CD4-positive, alpha-beta T cell treated with Interleukin-15 for 4 hours (primary cell): ENCODE measurements at places on chromosomes 5 and 9.

DNA sequence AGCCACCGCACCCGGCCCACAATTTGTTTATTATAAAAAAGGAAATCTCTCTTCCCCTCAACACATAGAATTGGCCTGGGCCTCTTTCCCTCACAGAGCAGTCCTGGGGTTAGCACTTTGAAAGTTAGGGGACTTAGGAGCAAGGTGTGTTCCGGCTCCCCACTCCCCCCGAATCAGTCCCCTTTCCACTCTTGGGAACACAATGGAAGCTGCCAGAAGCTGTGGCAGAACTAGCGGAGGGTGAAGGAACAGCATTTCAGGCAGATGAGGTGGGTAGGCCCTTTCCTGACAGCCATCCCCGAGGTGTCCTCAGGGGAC is 16.4 kb upstream of the C5orf47 start:
- DNase-seq = no peak

GRCh38 chr5:39270225-39270848 is 51.0 kb upstream of the FYB1 start:
- DNase-seq = peak; percentile 28

DNA sequence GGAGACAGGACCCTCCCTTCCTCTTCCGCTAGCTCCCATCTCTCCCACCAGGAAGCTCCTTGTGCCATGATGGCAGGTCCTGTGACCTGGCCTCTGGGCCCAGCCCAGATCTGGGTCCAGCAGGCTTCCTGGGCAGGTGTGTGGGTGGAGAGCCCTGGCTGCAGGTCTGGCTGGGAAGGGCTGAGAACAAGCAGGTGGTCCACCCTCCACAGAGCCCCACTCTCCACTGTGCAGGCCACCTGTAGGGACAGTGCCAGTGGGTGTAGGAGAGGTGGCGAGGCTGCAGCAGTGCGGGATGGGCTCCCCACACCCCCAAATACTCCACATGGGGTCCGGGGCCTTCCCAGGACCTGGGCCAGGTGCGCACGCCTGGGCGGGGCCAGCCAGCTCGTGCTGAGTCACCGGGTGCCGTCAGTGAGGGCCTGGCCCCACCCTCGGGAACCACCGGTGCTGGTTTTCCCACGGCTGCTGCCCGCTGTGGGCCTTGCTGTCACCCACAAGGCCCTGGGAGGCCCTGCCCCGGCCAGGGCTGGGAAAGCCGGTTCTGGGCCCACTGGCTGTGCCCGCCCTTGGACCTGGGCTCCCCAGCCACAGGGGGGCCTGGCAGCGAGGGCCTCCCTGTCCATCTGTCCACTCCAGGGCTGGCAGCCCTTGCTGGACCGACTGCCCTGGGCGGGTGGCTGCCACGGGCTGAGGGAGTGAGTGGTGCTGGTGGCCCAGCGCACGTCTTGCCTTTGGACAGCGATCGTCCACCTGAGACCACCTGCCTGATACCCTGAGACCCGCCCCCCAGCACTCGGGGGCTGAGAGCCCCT is 9.3 kb upstream of the NRARP start:
- peak; percentile 36 for DNase-seq

DNA sequence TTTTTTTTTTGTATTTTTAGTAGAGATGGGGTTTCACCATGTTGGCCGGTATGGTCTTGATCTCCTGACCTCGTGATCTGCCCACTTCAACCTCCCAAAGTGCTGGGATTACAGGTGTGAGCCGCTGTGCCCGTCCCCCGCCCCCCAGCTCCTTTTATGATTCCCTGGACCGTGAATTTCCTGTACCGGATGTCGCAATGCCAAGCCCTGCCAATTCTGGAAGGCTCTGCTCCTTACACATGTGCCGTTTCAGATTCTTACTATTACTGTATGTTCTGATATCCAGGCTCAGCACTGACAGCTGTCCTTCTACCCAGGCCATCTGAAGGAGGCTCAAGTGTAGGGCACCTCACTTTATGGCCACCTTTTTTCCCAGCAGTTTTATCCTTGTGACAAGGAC is 100.1 kb downstream of the PLCXD3 start:
- DNase-seq = no peak

DNA sequence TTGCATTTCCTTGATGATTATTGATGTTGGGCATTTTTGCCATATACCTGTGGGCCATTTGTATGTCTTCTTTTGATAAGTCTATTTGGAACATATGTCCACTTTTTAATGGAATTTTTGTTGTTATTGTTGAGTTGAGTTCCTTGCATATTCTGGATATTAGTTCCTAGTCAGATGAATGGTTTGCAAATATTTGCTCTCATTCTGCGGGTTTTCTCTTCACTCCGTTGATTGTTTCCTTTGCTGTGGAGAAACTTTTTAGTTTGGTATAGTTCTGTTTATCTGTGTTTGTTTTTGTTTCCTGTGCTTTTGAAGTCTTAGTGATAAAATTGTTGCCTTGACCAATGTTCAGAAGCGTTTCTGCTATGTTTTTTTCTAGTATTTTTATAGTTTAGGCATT is 13.0 kb downstream of the OSMR start:
- no peak for DNase-seq

- DNase-seq = no peak
These were observed 215.7 kb downstream of the SEMA6A start for GRCh38 chr5:116358911-116359418.

- no peak for DNase-seq
These were observed 1365.5 kb upstream of the CDH9 start for GRCh38 chr5:28403846-28404245.

- DNase-seq = no peak
These were observed 2.2 kb upstream of the DNAJB5 start for GRCh38 chr9:34987160-34987901.

GRCh38 chr9:129500161-129500862 is 120.6 kb downstream of the C9orf50 start:
- DNase-seq = no peak

DNA sequence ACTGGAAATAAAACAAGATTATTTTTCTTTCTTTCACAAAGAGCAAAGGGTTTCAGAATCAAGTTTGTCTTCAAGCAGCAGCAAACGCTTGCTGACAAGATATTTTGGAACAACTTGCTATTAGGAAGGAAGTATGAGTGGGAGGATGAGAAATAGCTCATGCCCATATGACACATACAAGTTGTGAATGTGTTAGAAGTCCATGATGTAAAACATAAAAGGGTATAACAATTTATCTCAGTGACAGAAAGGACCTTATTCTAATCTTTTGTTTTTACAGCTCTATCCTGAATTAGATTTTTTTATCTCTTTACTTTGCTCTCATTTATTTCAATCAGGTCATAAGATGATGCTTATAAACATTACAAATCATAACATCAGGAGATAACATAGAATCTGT is 516.6 kb upstream of the MEF2C start:
- DNase-seq = no peak

GRCh38 chr5:128979761-128980160 is 14.5 kb downstream of the SLC27A6 start:
- no peak for DNase-seq

DNA sequence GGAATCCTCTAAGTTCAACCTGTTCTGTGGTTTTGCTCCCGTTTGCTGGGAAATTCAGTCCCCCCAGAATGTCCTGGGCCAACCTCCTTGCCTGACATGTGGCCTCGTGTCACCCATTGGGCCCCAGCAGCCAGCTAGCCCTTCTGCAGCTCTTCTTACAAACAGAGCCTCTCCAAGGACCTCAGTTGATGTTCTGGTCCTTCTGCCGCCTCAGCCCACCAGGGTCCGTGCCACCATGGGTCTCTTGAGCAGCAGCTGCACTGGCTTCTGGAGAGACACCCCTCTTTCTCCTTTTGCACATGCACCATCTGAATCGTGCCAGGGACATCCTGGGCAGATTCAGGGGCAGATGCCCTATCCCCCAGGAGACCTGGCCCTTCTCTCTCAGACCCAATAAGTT is 85.0 kb downstream of the LMX1B start:
- DNase-seq = no peak

DNA sequence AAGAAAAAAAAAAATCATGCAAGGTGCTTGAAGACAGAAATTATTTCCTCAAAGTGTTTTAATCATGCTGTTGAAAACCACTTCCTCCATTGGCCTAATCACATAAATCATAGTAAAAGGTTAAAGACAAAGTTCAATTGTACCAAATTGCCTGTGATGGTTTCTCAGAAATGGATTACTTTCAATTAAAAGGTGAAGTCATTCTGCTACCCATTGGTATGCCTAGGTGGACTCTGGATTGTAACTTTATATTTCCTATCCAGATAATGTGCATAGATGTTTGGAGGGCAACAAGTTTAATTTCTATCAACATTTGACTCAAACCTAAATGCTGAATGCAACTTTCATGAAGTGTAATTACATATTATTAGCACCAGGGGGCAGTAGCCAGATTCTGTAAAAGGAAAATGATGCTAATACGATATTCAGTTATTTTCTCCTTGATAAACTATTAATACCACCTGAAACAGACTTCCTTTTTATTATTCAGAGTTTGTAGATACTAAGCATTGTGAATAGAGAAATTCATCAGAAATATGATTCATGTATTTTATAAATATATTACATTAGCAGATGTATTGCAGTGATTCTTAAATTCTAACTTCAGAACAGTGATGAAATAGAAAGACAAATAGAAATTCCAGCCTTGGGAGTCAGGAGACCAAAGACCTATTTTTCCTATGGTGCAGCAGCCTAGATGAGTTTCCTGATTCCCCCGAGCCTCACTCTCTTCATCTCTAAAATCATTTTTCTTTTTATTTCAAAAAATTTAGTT is 148.2 kb downstream of the CAAP1 start:
- no peak for DNase-seq

DNA sequence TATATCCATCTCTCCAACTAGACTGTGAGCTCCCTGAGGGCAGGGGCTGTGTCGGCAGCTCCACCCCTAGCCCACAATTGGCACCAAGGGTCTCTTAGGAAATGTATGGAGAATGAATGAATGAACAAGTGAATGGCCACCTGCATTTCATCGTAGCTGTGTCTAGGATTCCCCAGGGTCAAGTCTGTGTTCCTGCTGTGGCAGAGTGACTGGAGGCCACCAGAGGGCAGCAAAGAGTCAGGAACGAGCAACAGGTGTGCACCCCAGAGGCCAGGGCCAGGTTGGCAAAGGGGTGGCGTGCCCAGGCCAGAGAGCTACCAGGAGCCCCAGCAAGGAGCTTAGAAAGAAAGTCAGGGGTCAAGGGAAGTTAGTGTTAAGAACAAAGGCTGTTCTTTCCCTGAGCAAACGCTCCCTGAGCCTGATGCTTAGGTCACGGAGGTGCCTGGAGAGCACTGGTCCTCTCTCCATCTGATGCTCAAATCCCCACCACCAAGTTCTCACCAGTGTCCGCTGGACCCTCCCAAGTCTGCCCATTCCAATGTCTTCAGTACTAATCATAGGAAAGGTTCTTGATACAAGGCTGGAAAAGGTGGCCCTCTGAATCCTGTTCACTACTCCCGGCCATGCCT is 160.7 kb downstream of the PAX5 start:
- peak; percentile 62 for DNase-seq

- DNase-seq = no peak
These were observed 53.0 kb downstream of the NEURL1B start for GRCh38 chr5:172694061-172694460.

DNA sequence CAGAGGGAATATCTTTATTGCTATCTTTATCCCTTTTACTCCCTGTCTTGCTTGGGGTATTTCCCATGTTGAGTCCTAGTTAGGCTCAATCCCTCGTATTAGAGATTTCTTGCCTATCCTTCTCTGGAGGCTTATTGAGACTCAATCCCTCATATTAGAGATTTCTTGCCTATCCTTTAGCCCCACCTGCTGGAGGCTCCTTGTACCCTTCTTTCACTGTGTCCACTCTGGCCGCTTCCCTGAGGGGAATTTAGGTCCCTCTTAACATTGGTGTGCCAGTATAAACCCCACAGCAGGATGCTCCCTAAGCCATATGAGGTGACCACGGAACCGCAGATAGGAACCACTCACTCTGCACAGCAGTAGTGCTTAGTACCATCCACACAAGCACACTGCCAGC is 110.7 kb upstream of the MAMDC2 start:
- DNase-seq = no peak

DNA sequence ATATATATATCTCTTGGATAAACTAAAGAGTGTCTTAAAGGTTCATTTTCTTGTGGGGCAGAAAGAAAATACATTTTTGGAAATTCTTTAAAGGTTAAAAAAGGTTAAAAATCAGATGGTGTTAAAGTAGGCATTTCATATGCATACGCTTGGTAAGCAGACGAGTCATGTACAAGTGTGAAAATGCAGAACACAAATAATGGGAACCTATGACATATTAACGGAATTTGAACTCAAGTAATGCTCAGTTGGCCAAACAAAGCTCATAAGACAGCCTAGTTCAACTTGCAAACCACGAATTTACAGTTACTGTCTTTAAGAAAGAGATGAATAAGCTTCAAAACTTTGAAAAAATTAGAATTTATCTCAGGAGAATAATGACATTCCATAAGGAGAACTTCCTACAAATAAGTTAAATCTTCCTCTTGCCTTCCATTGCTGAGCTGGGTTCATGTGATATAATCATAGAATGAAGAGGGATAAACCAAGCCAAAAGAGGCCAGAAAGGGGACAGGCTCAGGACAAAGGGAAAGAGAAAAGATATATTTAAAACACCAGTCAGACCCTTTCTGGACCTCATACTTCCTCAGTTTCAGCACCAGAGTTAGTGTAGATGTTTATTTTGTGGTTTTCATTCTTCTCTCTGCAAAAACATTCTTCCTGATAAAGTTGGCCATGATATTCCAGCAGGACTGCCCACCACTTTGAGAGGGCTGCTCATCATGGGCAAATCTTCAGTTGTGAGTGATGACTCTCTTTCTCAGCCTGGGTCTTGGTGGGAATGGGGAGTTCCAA is 256.7 kb upstream of the CD180 start:
- no peak for DNase-seq

DNA sequence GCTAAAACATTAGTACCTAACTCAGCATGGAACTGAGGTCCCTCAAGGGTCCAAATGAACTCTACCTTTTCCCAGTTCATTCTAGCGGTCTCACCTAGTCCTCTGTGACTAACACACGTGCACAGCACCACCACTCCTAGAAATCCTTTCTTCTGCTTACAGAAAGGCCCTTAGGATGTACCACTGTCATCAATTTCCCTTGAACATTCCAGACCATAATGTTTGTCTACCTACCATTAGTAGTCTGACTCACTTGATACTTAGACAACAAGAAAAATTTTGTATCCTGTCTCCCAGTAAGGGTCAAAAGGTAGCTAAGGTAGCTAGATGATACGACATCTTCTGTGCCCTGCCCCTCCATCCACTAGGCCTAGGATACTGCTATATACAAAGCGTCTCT is 166.6 kb downstream of the TSSK1B start:
- no peak for DNase-seq

DNA sequence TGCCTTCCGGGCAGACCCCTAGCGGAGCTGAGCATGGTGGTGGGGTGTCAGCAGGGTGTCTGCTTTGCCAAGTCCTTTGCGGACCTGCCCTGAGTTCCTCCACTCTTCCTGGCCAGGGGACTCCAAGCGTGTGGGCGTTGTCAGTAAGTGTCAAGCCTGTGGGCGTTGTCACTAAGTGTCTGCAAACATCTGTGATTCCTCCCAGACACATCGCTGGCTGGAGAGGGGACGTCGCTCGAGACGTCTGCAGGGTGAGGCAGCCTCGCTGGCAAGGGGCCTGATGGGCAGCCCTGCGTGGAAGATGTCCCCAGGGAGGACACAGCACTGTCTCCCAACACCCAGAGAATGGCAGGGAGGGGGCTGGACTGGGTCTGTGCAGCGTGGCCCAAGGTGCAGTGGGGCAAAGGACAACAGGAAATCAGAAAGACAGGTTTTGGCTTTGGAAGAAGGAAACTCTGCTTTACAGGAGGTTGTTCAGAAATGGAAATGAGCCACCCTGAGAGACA is 28.8 kb downstream of the ADAMTSL2 start:
- no peak for DNase-seq
